ENCODE measurements at places on chromosomes 1 and 21.
A peak's percentile ranks its signal among the peaks of the same experiment; 100 is the strongest.

DNA sequence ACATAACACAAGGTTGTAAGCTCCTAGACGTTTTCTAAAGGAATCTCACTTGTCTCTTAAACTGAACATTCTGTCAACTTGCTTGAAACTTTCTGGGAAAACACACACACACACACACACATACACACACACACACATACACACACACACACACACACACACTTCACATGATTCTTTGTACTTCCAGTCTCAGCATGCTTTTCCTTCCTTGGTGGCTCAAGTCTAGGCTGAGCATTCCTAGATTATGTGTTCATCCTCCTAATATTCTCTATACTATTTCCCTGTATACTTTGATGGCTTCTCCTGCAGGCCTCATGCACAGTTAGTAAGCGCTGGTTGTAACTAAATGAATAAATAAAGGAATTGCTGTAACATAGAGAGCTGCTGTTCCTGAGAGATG lies 372.1 kb downstream of the PTPRC start:
- DNase-seq: no peak

GRCh38 chr1:15731735-15732685 lies 4.0 kb upstream of the SLC25A34 start:
- DNase-seq: no peak

GRCh38 chr1:182169203-182169602 lies 107.7 kb upstream of the ZNF648 start:
- peak; percentile 36 for DNase-seq

DNA sequence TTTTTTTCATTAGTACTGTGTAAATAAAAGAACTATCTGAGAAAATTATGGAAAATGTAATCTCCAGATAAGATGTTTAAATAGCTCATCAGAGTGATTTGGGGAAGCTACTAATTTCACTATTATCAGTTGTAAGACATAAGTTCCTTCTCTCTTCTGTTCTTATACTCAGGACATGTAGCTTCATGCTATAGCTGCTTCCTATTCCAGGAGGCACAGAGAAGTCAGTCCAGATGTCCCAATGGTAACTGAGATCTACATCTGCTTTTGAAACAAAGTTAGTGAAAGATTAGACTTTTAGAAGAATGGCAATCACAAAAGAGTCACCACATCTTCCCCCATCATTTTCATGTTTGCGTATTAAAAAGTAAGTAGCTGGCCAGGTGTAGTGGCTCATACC lies 5.6 kb downstream of the MAP3K21 start:
- no peak for DNase-seq

DNA sequence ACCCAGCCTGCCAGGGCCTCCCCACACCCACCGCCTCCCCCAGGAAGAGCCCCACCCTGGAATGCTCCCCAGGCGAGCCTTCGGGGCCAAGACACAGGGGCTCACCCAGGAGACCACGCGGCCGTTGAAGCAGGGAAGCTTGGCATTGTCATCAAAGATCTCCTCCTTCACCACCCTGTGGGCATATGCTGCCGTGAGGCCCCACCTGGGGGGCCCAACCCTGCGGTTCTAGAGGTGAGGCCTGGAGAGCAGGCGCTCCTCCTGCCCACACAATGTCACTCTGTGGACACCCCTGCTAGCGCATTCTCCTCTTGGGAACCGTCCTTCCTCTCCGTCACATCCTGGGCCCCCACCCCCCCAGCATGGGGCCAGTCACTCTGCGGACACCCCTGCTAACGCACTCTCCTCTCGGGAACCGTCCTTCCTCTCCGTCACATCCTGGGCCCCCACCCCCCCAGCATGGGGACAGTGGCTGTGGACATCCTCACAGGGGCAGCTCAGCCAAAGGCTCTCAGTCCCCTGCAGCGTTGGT lies 6.6 kb downstream of the DVL1 start:
- DNase-seq: no peak

DNA sequence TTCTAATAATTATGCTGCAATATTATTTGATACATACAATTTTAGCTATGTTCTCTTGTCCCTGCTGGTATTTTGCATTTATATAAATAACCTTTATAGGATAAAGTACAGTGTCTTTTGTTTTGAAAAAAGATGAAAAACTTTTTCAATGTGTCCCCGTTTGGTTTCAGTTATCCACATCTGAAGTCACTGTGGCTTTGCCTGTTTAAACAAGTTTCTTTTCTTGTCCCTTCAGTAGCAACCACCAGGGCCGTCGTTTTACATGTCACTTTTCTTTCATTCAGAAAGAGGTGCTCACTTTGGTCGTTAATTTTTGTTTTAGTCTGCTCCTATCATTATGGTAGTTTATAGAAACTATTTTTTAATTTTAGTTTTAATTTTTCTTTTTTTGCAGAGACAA lies 41.4 kb downstream of the RABGAP1L start:
- DNase-seq: no peak

DNA sequence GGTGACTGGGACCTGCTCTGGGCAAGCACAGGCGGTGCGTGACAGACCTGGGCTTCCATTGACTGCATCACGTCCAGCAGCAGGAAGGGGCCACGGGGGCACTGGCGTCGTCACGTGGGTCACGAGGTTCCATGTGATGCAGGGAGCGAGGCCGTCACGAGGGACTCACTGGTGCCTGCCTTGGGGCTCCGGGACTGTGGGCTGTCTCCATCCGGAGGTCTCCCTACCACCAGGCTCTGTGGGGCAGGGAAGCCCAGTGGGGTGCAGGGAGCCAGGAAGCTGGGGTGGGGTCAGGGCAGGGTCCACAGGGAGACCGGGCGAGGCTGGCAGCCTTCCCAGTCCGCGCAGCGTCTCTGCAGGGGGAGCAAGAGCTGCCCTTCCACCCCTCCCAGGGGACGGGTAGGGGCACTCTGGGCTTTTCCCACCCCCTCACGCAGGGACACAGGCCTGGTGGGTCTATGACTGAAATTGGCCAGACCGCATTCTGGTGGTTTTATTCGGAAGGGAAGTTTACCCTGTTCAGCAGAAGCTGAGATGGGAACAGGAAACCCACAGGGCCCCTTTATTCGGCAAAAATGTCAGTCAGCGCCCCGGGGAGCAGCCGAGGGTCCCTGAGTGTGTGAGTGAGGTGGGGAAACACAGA lies 416 bp upstream of the TNFRSF14 start:
- DNase-seq: no peak

GRCh38 chr1:119554183-119554582 lies 47.2 kb downstream of the HSD3B1 start:
- peak; percentile 14 for DNase-seq

DNA sequence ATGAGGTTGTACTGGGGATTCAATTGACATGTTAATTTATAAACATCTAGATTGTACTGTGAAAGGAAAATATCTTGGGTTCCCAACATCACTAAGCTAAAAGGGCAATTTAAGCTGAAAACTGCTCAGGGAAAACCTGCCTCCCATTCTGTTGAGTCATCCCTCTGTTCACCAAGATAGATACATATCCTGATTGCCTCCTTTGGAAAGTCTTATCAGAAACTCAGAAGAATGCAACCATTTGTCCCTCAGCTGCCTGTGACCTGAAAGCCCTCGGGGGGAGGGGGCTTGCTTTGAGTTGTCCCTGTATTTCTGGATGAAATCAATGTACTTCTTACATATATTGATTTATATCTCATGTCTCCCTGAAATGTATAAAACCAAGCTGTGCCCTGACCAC lies 187.0 kb upstream of the ETV3 start:
- DNase-seq: no peak

GRCh38 chr1:28580722-28581530 lies 11.1 kb upstream of the RAB42 start:
- no peak for DNase-seq

- DNase-seq: no peak
These were observed 177.7 kb upstream of the HP1BP3 start for GRCh38 chr1:20964540-20965484.

- no peak for DNase-seq
These were observed 4.2 kb upstream of the SIM2 start for GRCh38 chr21:36694593-36695282.

- no peak for DNase-seq
These were observed 47.3 kb upstream of the LRRC52 start for GRCh38 chr1:165496501-165496900.

GRCh38 chr1:185045814-185046492 lies 595 bp downstream of the RNF2 start:
- DNase-seq: peak; percentile 7

- DNase-seq: no peak
These were observed 123.2 kb upstream of the TNFSF4 start for GRCh38 chr1:173330149-173330951.

GRCh38 chr1:115833856-115834255 lies 7.1 kb downstream of the NHLH2 start:
- no peak for DNase-seq

- no peak for DNase-seq
These were observed 19.2 kb upstream of the EPHA2 start for GRCh38 chr1:16174886-16175598.

GRCh38 chr1:31467005-31467674 lies 54.1 kb downstream of the SERINC2 start:
- no peak for DNase-seq

- no peak for DNase-seq
These were observed 349 bp upstream of the GPN2 start for GRCh38 chr1:26890467-26890796.

GRCh38 chr1:19464696-19465095 lies 20.6 kb downstream of the CAPZB start:
- no peak for DNase-seq

DNA sequence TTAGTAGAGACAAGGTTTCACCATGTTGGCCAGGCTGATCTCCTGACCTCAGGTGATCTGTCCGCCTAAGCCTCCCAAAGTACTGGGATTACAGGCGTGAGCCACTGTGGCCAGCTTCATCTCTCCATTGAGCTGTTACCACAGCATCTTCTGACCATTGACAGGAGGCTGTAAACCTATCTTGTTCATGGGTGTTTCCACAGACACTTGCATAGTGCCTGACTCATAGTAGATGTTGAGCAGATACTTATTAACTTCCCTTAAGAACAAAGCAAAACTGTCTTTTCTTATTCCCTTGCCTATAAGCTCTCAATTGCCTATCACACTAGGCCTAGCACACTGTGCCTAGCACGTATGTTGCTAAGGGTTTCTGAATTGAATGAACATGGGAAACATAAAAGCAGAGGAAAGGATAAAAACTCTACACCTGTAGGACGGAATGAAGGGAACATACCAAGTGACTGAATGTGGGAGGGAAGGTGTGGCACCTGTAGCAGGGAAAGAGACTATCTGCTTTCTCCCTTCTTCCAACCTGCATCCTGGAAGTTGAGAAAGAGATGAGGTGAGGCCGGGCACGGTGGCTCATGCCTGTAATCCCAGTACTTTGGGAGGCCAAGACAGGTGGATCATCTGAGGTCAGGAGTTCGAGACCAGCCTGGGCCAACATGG lies 1.2 kb upstream of the C1orf54 start:
- no peak for DNase-seq

GRCh38 chr1:91781371-91781825 lies 104.6 kb downstream of the TGFBR3 start:
- DNase-seq: no peak

DNA sequence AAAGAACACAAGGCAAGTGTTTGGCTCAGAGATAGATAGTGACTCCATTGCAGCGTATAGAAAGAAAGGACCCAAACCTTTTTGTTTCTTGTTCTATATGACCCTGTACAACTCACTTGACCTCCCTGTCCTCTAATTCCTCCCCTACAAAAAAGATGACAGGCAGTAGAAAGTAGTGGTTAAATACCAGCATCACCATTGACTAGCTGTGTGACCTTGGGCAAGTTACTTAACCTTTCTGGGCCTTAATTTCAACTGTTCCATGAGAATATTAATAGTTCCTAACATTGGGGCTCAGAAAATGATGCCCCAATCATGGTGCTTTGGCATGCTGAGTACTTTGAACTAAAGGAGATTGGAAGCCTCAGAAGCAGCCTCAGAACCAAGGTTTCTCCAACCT lies 46.7 kb upstream of the MAN1A2 start:
- DNase-seq: no peak

DNA sequence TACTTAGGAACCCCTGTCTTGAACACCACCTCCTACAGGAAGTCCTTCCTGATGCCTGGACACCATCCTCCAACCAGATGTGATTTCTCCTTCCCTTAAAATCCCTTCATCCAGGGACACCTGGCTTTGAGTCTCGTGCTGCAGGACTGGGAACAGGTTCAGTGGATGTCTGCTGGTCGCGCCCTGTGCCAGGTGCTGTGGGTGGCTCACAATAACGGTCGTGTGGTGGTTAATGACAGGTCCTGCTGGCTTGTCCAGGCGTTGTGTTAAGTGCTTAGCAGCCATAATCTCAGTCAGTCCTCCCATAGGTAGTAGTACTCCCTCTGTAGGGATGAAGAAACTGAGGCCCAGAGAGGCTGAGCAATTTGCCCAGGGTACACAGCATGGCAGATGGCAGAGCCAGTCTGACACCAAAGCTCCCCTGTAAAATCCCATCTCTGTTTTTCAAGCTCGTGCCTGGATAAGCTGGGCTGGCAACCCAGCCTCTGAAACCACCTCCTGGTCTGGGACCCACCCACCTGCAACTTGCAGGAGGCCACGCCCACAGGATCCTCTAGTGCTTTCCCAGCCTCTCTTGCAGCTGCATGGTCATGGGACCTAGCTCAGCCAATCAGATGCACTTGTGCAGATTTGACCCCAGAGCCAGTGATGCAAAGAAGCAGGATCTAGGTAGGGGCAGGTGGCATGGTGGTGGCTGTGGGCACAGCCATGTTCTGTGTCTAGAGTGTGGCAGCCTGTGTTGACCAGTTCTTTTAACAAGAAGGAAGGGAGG lies 106.0 kb upstream of the IFFO2 start:
- DNase-seq: no peak

DNA sequence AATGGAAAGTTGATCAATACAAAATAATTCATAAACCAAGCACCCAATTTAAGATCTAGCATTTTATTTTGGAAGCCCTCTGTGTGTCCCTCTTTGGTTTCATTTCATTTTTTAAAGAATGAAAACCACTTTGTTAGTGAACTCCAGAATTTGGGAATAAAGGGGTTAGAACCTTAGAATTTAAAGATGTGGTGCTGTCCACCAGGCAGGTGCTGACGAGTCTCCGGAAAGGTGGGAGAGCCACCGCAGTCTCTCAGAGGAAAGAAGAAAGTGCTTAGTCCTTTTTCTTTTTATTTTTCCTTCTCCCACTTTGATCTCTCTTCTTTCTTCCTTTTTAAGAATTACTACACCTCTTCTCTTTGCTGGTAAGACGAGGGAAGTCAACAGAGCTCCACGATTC lies 20.5 kb upstream of the HIVEP3 start:
- no peak for DNase-seq

GRCh38 chr1:211511947-211512346 lies 20.0 kb upstream of the RD3 start:
- DNase-seq: no peak

DNA sequence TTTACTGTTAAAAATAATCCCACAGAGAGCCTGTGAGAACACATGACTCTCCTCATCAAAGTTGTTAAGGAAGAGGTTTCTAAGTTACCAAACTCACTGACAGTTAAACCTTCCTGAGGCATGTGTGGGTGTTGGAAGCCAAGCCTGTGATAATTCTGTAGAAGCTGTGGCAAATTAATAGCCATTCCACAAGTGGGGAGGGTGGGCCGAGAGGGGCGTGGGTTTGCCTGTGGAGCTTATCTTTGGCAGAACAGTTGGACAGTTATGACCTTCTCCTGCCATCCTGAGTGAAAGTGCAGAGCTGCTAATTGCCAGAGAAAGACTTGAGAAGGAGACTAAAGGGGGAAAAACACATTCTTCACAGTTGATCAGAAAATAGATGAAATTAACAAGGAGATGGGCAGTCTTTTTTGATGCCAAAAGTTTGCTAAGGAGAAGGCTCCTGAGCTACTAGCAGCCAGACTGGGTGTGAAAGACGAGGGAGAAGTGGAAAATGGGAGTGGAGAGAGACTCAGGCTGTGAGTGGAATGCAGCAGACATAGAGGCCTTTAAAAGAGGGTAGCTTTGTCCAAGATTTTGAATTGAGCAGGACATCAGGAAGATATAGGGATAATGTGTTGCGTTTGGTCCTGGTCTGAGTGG lies 1.6 kb upstream of the PLA2G2C start:
- no peak for DNase-seq

All from head of caudate nucleus (tissue), 42 donors.